ENCODE measurements at places on chromosomes 1 and 21.
A peak's percentile ranks its signal among the peaks of the same experiment; 100 is the strongest.

GRCh38 chr1:228884615-228885566, 149.6 kb downstream of the RHOU start:
- no peak for DNase-seq

DNA sequence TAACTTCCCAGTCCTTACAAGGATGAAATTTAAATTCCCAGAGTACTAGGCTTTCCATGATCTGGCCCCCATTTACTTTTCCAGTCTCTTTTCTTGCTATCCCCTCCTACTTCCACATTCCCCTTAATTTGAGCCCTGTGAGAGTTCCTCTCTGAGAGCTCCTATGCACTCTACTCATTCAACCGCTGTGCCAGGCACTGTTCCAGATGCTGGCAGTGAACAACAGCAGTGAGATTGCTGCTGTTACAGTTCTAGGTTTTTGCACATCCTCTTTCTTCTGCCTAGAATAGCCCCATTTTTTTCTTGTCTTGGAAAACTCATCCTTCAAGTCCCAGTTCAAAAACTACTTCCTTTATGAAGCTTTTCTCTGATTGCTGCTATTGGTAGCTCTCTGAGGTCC, 18.8 kb downstream of the ATF6 start:
- no peak for DNase-seq

GRCh38 chr1:18965206-18966173, 9.0 kb upstream of the IFFO2 start:
- no peak for DNase-seq

DNA sequence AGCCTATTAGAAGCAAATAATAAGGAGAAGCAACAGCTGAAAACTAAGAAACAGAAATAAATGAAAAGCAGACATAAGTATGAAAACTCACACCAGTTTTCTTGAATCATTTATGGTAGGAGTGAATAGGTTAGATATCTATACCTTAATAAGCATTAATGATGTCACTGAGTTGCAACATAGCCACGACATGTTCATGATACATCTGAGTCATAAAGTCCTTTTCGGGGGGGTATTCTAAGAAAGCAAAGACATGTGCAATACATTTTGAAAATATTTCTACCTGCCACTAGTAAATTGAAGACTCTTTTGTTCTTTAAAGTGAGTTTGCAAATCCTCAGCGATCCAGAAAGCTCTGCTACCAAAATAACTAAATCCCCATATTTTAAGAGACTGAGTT, 7.2 kb downstream of the CD34 start:
- no peak for DNase-seq

DNA sequence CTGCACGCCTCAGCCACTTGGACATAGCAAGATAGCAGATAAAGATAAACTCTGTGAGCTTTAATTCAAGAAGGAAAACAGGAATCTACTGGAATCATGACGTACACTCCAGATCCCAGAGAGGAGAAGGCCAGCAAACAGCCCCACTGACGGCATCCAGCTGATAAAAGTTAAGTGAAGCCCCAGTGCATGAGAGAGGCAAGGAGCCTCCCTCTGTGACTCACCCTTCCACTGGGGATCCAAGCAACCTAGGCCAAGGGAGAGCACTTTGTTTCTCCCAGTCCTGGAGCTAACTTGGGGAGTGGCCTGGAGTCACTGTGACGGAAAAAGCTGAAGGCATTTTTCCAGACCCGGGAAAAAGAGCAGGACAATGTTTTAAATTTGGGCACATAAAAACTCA, 270.0 kb downstream of the AKT3 start:
- DNase-seq, result no peak

- no peak for DNase-seq
Observed at GRCh38 chr1:207003210-207003609, 29.3 kb downstream of the C1orf116 start.

DNA sequence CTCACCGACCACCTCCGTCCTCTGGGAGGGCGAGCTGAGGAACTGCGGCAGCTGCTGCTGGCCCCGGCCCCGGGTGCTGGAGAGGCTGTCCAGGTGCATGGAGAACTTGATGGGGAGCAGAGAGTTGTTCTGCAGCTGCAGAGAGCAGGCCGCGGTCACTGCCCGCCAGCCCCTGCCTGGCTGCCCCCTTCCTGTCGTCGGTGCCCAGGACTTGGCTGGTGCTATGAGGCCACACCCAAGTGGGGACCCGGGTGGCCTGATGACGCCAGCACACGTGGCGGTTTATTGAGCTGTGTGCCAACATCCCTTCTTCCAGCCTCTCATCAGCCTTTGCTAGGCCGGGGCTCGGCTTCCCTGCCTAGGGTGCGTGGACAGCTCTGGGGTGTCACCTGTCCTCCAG, 5.3 kb upstream of the TMEM52 start:
- DNase-seq, result no peak

DNA sequence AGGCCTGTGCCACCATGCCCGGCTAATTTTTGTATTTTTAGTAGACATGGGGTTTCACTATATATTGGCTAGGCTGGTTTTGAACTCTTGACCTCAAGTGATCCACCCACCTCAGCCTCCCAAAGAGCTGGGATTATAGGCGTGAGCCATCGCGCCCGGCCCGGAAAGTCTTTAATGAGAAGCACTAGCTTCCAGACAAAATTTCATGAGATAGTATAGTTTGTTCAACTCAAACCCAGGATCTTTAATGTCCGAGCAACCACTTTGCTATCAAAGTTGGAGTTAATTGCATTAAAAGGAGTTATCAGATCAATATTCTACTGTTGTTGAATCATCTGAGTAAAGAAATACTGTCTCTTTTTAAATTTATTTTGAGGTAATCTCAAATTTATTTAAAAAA, 4.8 kb downstream of the TSNAX start:
- no peak for DNase-seq

GRCh38 chr1:183520379-183520778, 48.1 kb downstream of the SMG7 start:
- DNase-seq, result no peak

- DNase-seq, result peak; percentile 48
Observed at GRCh38 chr1:13700521-13701270, 708 bp downstream of the PRDM2 start.
